ENCODE measurements at places on chromosomes 12 and 14.
A peak's percentile ranks its signal among the peaks of the same experiment; 100 is the strongest.

DNA sequence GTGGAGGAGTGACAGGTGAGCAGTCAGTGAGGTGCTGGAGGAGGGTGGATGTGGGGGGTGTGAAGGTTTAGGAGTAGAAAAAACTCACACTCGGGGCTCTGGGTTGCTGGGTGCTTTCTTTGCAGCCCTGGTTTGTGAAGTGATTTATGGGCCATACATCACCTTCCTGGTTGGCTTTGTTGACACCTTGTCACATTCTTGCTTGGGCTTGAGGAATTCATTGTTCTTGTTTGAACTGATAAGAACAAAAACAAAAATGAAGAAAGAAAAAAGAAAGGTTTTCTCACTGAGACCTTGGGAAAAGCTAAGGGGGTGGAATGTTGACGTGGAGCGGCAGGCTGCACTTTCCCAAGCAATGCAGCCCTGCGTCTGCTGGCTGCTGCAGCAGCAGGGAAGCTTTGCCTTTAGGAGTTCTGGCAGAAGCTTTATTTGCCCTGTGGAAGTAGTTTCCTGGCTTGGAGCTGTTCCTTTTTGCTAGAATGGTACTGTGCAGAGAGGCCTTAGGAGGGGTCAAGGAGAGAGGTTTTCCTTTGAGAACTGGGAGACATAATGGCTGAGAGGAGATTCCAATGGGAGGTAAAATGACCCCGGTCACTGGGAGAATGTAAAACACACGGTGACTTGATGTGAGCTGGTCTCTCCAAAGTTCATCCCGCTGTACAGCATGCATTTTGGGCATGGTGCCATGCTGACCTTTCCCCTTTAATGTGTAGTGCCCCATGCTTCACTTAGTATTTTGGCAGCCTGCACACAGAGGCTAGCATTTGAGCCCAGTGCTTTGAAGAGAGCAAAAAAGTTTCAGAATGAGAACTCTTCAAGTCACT is 52.8 kb downstream of the HMGA2 start:
- DNase-seq: peak; percentile 81

DNA sequence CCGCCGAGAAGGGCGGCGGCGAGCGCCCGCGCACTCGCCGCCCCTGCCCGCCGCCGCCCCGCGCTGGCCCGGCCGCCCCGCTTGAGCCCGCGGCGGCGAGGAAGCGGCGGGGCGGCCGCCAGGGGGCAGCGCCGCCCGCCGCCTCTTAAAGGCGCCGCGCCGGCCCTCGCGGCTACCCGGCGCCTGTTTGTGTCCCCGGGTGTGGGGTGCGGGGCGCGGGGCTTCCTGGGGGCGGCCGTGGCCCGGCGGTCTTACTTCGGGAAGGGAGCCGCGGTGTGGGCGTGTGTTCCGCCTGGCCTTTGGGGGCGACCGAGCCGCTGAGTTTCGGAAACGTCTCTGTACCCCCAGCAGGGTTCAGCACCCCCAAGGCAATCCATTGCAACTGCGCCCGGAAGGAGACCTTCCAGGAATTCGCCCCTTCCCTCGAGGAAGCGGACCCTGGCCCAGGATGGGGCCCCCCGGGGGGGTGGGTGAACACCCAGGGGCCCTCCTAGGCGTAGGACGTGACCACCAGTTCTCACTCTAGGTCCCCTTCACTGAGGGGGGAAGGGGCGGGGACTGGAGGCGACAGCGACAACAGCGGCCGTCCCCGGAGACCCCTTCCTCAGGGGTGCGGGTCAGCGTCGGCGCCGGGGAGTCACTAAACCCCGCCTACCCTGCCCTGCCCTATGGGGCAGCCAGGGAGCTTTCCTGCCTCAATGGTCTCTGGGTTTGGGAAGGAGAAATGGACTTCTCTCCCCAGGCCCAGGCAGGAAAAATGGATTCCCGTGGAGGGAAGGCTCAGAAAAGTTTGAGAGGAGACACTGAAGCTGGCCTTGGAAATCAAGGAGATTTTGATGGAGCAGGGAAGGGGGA is at the start of gene ITPK1:
ITPK1 (minus strand) TSS at position 105 of the 855 bp plus-strand sequence. CDS start 762 bp downstream, outside the sequence.
- DNase-seq: peak; percentile 42

DNA sequence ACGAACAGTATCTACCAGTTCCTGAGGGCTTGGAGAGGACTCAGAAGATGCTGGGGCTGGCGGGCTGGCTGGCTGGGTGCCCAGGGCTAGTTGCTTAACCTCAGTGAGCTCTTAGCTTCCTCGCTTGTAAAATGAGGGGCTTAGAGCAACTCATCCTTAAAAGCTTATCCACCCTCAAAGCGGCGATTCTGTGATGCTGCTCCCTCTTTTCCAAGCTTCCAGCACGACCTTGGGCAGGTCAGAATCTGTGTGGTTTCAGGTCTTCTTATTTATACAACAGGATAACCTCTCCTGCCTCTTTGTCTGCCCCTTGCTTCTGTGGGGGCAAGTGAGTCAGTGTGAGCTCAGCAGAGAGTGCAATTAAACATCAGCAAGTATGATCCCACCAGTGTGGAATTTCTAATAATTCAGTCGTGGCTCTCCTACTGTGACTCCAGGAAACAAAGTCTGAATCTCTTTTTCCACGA is 281.8 kb downstream of the KSR2 start:
- no peak for DNase-seq

DNA sequence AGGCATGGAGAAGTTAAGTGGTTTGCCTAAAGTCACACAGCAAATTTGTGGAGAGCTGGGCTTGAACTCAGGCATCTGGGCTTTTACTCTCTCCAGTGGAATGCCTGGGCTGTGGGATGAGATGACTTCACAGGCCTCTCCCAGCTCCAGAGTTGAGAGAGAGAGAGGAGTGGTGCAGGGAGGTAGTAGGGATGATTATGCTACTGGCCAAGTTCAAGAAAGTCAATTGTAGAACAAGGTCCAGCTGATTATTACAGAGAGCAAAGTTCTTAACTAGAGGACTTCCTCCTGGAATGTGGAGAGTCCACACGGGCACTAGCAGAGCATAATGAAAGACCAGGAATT is 769 bp upstream of the EMP1 start:
- DNase-seq: peak; percentile 39

- DNase-seq: no peak
Observed at GRCh38 chr12:120998435-120998834, 17.9 kb downstream of the C12orf43 start.

- no peak for DNase-seq
Observed at GRCh38 chr12:101743724-101744472, 4.6 kb upstream of the SYCP3 start.

All from choroid plexus epithelial cell (primary cell).